ENCODE measurements at places on chromosomes 11 and 22. TPM values are rescaled to one million over a fixed set of nuclear protein-coding genes. Genes with fewer than 3 reads are reported as not detected.

The GAS2L1 gene
- total RNA-seq: 9.2 TPM

The ENTHD1 gene
- under 0.01 TPM for total RNA-seq

The BACE1 gene
- total RNA-seq: 52.9 TPM

The PITPNB gene
- total RNA-seq: 34.8 TPM

The SCGB1A1 gene
- not detected for total RNA-seq

The MMP10 gene
- total RNA-seq: 0.54 TPM

The HEPHL1 gene
- total RNA-seq: not detected

The RFPL3 gene
- total RNA-seq: not detected

The PANX3 gene
- not detected for total RNA-seq

The ATM gene
- 153 TPM for total RNA-seq

The TSKU gene
- 19.5 TPM for total RNA-seq

The AIFM3 gene
- 0.52 TPM for total RNA-seq

The HEPN1 gene
- not detected for total RNA-seq

The TIGD3 gene
- not detected for total RNA-seq

The CHRNA10 gene
- 1.3 TPM for total RNA-seq

The NLRP14 gene
- 0.13 TPM for total RNA-seq

The GAB4 gene
- not detected for total RNA-seq

The BLID gene
- 17.8 TPM for total RNA-seq

The TMEM109 gene
- 61.5 TPM for total RNA-seq

The OAF gene
- total RNA-seq: 28.5 TPM

The PAMR1 gene
- total RNA-seq: 33.9 TPM

The ZNF195 gene
- total RNA-seq: 12.2 TPM

The ZNRD2 gene
- total RNA-seq: 42.1 TPM

The PDGFD gene
- 2.3 TPM for total RNA-seq

The INSC gene
- 0.97 TPM for total RNA-seq

The HORMAD2 gene
- not detected for total RNA-seq

The TOB2 gene
- total RNA-seq: 31.6 TPM

The OR6T1 gene
- not detected for total RNA-seq

The ST14 gene
- total RNA-seq: not detected

The APOBEC3H gene
- not detected for total RNA-seq

The P2RX6 gene
- 3.1 TPM for total RNA-seq

The RIMBP3B gene
- 0.22 TPM for total RNA-seq

The SCUBE2 gene
- 4.8 TPM for total RNA-seq

The TBX10 gene
- not detected for total RNA-seq

The BEST1 gene
- total RNA-seq: 3.8 TPM

The SLC22A25 gene
- not detected for total RNA-seq

The MYO7A gene
- total RNA-seq: 0.22 TPM

The POTEH gene
- not detected for total RNA-seq

The PLAAT5 gene
- 0.39 TPM for total RNA-seq

The LRRC74B gene
- not detected for total RNA-seq

The GDPD4 gene
- not detected for total RNA-seq
